ENCODE measurements at places on chromosomes 6 and 20. TPM values are rescaled to one million over a fixed set of nuclear protein-coding genes. Genes with fewer than 3 reads are reported as not detected.
A peak's percentile ranks its signal among the peaks of the same experiment; 100 is the strongest.

CAGE1 gene
- total RNA-seq, result 0.57 TPM

KCNK16 gene
- not detected for total RNA-seq

ECT2L gene
- not detected for total RNA-seq

PRSS35 gene
- total RNA-seq, result not detected

ANKS1A gene
- total RNA-seq, result 10.6 TPM

ZFP64 gene
- 14.9 TPM for total RNA-seq

SLC17A9 gene
- total RNA-seq, result 4.1 TPM

BHLHE23 gene
- not detected for total RNA-seq

DNA sequence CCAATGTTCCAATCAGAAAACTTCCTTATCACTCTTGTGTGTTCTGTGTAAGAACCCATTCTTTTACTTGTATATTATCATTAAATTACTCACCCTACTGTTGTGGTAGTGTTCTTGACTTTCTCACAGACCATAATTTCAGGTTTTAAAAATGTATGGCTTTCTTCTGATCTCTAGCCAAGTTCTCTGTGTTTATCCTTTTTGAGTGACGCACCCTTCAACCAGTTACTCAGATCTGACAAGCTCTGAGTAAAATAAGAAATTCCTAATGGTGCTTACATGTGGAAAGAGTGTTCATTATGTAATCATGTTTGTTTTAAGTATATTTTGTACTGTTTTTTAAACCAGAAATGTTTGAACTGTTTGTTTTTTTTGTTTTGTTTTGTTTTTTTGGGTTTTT is 11.0 kb downstream of the TBPL1 start:
- no peaks in the 10 kb centered on the region for H3K27me3 ChIP-seq
- H3K36me3 ChIP-seq, result no peaks in the 10 kb centered on the region
- peaks cover 15% of the 10 kb centered on the region for H3K4me1 ChIP-seq
- DNase-seq, result no peak
- no peak overlapping the region for H3K27ac ChIP-seq
- no peak overlapping the region for H3K4me3 ChIP-seq

- DNase-seq, result no peak
- H3K4me3 ChIP-seq, result no peak overlapping the region
- H3K27ac ChIP-seq, result no peak overlapping the region
- peaks cover 7% of the 10 kb centered on the region for H3K27me3 ChIP-seq
- H3K4me1 ChIP-seq, result no peaks in the 10 kb centered on the region
Measured at GRCh38 chr6:7338031-7338430, 25.0 kb upstream of the SSR1 start.

DNA sequence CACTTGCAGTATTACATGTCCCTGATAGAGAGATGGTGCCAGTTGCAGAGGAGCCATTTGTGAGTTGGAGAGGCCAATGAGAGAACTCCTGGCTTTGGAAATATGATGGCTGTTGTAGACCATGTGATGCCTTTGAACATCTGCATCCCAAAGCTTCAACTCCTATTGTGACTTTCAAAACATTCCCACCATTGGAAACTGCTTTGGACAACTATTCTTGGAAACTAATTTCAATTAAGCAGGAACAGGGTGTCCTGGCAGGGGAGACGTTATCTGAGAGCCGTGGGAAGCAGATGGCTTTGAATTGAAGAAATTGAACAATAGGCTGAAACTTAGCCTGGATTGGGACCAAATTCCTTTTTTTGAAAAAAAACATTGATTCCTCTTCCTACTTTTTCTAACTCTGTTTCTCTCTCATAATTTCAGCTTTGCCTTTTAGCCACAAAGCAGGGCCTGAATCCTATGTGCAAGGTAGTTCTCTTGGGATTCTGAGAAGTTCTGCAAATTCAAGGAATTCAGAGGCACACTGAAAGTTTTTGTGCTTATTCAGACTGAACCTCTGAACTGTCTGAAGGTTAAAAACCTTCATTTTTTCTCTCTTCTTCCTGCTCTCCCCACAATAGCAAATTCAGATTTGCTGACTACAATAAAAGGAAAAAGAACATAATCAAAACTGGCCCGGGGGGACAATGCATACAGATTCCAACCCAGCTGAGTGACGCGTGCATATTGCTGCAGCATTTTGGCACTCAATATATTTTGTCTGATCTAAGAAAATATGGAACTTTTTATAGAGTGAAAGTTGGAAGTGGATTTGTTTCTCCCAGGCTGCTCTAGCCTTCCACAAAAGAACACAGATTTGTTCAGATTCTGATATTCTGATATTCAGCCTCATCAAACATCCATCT is 720.4 kb upstream of the CHD6 start:
- no peak overlapping the region for H3K4me3 ChIP-seq
- no peaks in the 10 kb centered on the region for H3K27me3 ChIP-seq
- DNase-seq, result no peak
- no peak overlapping the region for H3K27ac ChIP-seq

GRCh38 chr6:109303640-109304283 is 78.5 kb downstream of the CD164 start:
- peaks cover 8% of the 10 kb centered on the region for H3K27me3 ChIP-seq
- no peak for DNase-seq
- H3K27ac ChIP-seq, result no peak overlapping the region
- H3K36me3 ChIP-seq, result no peaks in the 10 kb centered on the region

DNA sequence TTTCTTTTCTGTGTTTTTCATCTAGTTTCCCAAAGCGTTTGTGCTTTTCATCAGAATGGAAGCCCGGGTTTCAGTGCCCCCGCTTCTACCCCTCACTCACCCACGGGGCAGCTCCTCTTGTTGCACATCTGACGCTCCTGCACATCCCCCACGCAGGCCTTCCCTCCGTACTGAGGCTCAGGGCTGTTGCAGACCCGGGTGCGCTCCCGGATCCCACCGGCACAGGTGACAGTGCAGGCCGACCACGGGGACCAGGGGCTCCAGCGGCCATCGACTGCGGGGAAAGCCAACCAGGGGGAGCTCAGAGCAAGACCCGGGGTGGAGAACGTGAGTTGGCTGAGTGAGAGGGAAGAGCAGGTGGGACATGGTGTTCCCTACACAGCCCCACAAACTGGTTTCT is 19.0 kb downstream of the THBS2 start:
- H3K4me1 ChIP-seq, result no peaks in the 10 kb centered on the region
- no peaks in the 10 kb centered on the region for H3K27me3 ChIP-seq
- H3K27ac ChIP-seq, result no peak overlapping the region

- DNase-seq, result peak; percentile 82
- peaks cover 5% of the 10 kb centered on the region for H3K27me3 ChIP-seq
- H3K27ac ChIP-seq, result peak within 1 kb of the TSS; percentile 43
Measured at GRCh38 chr6:33008944-33009861, at the start of gene HLA-DOA. Gene HLA-DOA, minus strand, starts transcription at chr6:33009591.

DNA sequence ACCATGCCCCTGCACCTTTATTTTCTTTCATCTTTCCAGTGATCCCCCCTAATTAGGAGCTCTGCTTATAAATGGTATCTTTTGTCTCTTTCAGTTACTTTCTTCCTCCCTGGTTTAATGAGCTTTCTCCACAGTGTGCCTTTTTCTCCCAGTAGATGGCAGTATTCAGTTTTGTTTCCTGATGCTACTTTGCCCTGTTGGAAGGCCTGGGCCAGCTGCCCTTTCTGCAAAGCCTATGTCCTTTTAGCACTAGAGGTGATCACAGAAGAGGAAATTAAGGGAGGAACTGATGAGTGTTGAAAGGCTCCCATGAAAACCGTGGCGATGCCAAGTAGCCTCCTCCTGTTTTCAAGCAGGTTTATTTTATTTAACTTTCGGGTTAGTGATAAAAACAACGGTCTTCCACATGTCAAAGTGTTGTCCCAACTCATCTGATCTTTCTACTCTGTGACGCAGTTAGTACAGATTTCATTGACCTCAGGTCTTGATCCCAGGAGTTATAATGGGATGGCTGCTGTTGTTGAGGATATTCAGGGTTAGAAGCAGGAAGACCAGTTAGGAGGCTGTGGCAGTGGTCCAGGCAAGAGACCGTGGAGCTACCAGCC is 184.2 kb upstream of the BMP2 start:
- H3K4me3 ChIP-seq, result no peak overlapping the region
- no peak overlapping the region for H3K27ac ChIP-seq
- no peaks in the 10 kb centered on the region for H3K4me1 ChIP-seq
- no peaks in the 10 kb centered on the region for H3K27me3 ChIP-seq
- no peak for DNase-seq

DNA sequence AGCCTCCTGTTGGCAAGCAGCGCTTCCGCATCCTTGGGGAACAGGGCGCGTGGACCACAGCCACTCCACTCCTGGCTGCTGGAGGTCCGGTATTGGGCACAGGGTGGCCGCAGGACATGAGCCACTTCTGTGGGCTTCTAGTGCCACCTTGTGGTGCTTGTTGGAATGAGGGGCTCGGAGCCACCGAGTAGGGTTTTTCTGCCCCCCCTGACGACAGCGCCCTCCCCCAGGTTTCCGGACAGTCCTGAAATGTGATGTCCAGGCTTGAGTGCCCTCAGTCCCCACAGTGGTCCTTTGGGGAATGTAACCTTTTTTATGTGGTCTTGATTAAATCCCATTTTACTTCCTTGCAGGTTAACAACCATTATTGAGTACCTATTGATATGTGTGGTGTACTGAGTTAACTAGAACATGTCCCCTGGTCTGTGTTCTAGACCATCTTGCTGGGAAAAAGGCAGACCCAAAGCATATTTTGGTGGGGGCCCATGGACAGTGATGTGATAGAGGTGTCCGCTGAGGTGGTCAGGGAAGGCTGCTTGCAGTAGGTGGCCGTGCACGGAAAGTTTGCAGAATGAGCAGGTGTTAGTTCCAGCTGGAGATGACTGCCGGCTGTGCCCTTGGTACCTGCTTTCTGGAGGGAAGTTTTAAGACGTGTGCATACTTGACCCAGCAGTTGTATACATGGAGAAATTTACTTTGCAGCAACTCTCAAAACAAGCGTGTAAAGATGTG is 70.0 kb downstream of the PTPN1 start:
- H3K27me3 ChIP-seq, result no peaks in the 10 kb centered on the region
- H3K4me1 ChIP-seq, result no peaks in the 10 kb centered on the region
- H3K36me3 ChIP-seq, result peaks cover 90% of the 10 kb centered on the region
- no peak overlapping the region for H3K4me3 ChIP-seq

GRCh38 chr6:38774929-38775707 is 60.0 kb downstream of the DNAH8 start:
- DNase-seq, result no peak
- peaks cover 14% of the 10 kb centered on the region for H3K27me3 ChIP-seq
- no peaks in the 10 kb centered on the region for H3K36me3 ChIP-seq
- no peaks in the 10 kb centered on the region for H3K4me1 ChIP-seq
- H3K4me3 ChIP-seq, result no peak overlapping the region

- H3K4me3 ChIP-seq, result no peak overlapping the region
- H3K36me3 ChIP-seq, result no peaks in the 10 kb centered on the region
- H3K27me3 ChIP-seq, result peaks cover 10% of the 10 kb centered on the region
- DNase-seq, result no peak
- H3K4me1 ChIP-seq, result no peaks in the 10 kb centered on the region
Measured at GRCh38 chr6:44561832-44562665, 174.5 kb downstream of the CDC5L start.

DNA sequence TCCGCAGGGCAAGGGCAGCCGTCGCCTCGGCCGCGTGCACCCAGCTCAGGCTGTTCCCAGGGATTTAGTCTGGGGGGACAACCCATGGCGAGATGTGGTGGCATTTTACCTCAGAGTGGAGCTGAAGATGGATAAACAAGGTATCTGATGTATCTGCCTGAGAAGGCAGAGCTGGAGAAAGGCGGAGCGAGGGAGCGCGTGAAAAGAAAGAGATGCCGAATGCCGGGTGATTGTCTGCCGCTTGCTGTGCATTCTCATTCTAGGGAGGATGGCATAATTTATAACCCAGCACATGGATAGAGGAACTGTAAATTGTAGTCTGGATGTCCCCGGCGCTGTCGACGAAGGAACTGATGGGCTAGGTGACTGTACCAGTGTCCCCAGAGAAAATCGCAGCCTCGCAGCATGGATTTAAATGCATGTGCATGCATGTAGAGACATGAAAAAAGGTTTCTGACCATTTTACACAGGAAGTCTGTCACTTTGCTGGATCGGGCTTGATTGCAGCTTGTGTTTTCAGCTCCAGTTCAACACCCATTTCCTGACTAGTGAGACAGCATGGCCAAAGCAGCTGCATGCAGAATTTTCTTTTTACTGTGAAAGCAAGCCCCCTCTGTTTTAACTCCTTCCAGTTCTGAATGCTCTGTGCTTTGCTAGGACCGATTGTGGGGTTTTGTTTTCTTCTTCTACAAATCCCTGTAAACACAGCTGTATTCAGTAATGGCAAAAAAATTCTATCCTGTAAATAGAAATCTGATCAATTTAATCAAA is 149.7 kb downstream of the PRL start:
- peak; percentile 9 for DNase-seq
- peaks cover 4% of the 10 kb centered on the region for H3K27me3 ChIP-seq
- no peak overlapping the region for H3K4me3 ChIP-seq
- H3K27ac ChIP-seq, result no peak overlapping the region
- H3K36me3 ChIP-seq, result no peaks in the 10 kb centered on the region

GRCh38 chr6:110042670-110043296 is 64.7 kb downstream of the GPR6 start:
- H3K4me1 ChIP-seq, result peaks cover 14% of the 10 kb centered on the region
- H3K27ac ChIP-seq, result no peak overlapping the region
- DNase-seq, result no peak
- H3K27me3 ChIP-seq, result no peaks in the 10 kb centered on the region
- H3K4me3 ChIP-seq, result no peak overlapping the region
- H3K36me3 ChIP-seq, result no peaks in the 10 kb centered on the region

DNA sequence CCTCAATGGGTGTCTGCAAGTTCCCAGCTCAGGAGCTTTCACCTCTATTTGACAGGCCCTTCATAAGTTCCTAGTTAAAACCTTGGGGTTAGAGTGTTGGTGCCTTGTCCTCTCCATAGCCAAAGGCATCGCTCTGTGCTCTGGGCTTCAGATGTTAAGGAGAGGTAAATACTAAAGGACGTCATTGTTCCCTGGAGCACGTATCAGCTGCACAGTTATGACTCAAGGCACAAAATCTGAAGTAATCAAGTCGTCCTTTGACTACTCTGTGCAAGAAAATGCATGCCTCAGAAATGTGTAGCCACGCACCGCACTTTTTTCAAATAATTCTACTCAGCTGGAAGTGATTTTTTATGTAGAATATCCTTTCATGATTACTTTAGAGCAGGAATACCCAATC is 240.8 kb upstream of the QKI start:
- H3K27ac ChIP-seq, result no peak overlapping the region
- no peak for DNase-seq
- H3K36me3 ChIP-seq, result no peaks in the 10 kb centered on the region

- peak overlapping the region; percentile 55 for H3K27ac ChIP-seq
- H3K36me3 ChIP-seq, result no peaks in the 10 kb centered on the region
- H3K4me1 ChIP-seq, result peaks cover 43% of the 10 kb centered on the region
Measured at GRCh38 chr6:90157441-90157840, 139.2 kb downstream of the BACH2 start.

GRCh38 chr6:136284909-136285308 is 4.7 kb downstream of the BCLAF1 start:
- H3K4me1 ChIP-seq, result peaks cover 84% of the 10 kb centered on the region
- no peaks in the 10 kb centered on the region for H3K27me3 ChIP-seq
- peak overlapping the region; percentile 56 for H3K27ac ChIP-seq
- H3K36me3 ChIP-seq, result peaks cover 22% of the 10 kb centered on the region
- H3K4me3 ChIP-seq, result peak overlapping the region; percentile 62

DNA sequence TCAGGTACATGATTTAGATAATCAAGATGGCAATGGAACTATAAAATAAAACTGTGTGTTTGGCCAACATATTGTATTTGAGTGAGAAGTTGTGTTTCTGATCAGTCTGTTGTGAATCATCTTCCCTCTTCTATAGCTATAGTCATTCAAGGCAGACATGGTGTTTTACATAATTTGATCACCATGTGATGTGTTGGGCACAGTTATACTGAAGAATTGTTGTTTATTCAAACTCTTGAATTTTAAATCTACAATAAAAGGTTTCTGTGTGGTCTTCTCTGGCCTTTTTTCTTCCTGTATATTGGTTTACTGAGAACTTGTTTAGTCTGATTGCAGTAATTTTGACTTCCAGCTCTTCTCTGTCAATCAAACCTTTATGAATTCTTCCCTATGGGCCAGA is 4.4 kb downstream of the RNF182 start:
- H3K4me1 ChIP-seq, result peaks cover 13% of the 10 kb centered on the region
- no peak for DNase-seq
- H3K27ac ChIP-seq, result no peak overlapping the region
- no peak overlapping the region for H3K4me3 ChIP-seq

All from CD4-positive, CD25-positive, alpha-beta regulatory T cell (primary cell).